HT1080 (cell line): ENCODE measurements at places on chromosomes 16 and 17. TPM values are rescaled to one million over a fixed set of nuclear protein-coding genes. Genes with fewer than 3 reads are reported as not detected.

Gene AANAT
- 0.05 TPM in 1 of 2 replicates, not detected in the other for total RNA-seq

Gene SGSH
- 3.5 and 6.0 TPM in 2 replicates for total RNA-seq

Gene CFDP1
- total RNA-seq = 24.7 and 24.8 TPM in 2 replicates

Gene GNG13
- not detected in 2 replicates for total RNA-seq

Gene TP53TG3B
- total RNA-seq = 1.8 TPM in 1 of 2 replicates, not detected in the other

Gene KRTAP2-3
- 1.2 and 6.2 TPM in 2 replicates for total RNA-seq

Gene CCL16
- total RNA-seq = not detected in 2 replicates

Gene C17orf100
- 0.23 and 0.31 TPM in 2 replicates for total RNA-seq

Gene JPT2
- 87.1 and 111 TPM in 2 replicates for total RNA-seq

Gene MT1A
- not detected in 2 replicates for total RNA-seq

Gene RAB26
- 9.5 and 13.4 TPM in 2 replicates for total RNA-seq

Gene FAM171A2
- total RNA-seq = 11.4 and 11.7 TPM in 2 replicates

Gene OTOP2
- not detected in 2 replicates for total RNA-seq

Gene SPAG9
- total RNA-seq = 34.4 and 37.1 TPM in 2 replicates

Gene FASN
- total RNA-seq = 140 and 151 TPM in 2 replicates

Gene NHERF1
- total RNA-seq = 32.8 and 41.8 TPM in 2 replicates

Gene HLF
- 0.02 TPM in 1 of 2 replicates, not detected in the other for total RNA-seq

Gene TCAP
- 1.00 TPM in 1 of 2 replicates, not detected in the other for total RNA-seq

Gene NOG
- 28.4 and 36.1 TPM in 2 replicates for total RNA-seq

Gene ZACN
- 0.06 and 0.10 TPM in 2 replicates for total RNA-seq

Gene P2RX1
- not detected in 2 replicates for total RNA-seq

Gene CRHR1
- total RNA-seq = not detected in 2 replicates

Gene DNAAF1
- total RNA-seq = not detected in 2 replicates

Gene HSD17B2
- total RNA-seq = 2.2 and 4.4 TPM in 2 replicates

Gene HSF5
- not detected in 2 replicates for total RNA-seq

Gene CCDC144A
- 0.10 TPM in 1 of 2 replicates, not detected in the other for total RNA-seq

Gene KRT24
- total RNA-seq = not detected in 2 replicates

Gene TP53TG3C
- 0.23 TPM in 1 of 2 replicates, not detected in the other for total RNA-seq

Gene ODAD4
- 0.10 TPM in 1 of 2 replicates, not detected in the other for total RNA-seq

Gene VMO1
- not detected in 2 replicates for total RNA-seq

Gene SYT17
- 1.0 and 1.4 TPM in 2 replicates for total RNA-seq

Gene HEATR3
- total RNA-seq = 24.5 and 27.0 TPM in 2 replicates

Gene GRAPL
- not detected in 2 replicates for total RNA-seq

Gene TMEM88
- 0.88 TPM in 1 of 2 replicates, not detected in the other for total RNA-seq

Gene KRT28
- total RNA-seq = not detected in 2 replicates
